T-helper 22 cell (primary cell): ENCODE measurements at places on chromosomes 1 and 21.

- DNase-seq, result no peak
Observed at GRCh38 chr1:12152113-12152891, 14.5 kb upstream of the TNFRSF1B start.

DNA sequence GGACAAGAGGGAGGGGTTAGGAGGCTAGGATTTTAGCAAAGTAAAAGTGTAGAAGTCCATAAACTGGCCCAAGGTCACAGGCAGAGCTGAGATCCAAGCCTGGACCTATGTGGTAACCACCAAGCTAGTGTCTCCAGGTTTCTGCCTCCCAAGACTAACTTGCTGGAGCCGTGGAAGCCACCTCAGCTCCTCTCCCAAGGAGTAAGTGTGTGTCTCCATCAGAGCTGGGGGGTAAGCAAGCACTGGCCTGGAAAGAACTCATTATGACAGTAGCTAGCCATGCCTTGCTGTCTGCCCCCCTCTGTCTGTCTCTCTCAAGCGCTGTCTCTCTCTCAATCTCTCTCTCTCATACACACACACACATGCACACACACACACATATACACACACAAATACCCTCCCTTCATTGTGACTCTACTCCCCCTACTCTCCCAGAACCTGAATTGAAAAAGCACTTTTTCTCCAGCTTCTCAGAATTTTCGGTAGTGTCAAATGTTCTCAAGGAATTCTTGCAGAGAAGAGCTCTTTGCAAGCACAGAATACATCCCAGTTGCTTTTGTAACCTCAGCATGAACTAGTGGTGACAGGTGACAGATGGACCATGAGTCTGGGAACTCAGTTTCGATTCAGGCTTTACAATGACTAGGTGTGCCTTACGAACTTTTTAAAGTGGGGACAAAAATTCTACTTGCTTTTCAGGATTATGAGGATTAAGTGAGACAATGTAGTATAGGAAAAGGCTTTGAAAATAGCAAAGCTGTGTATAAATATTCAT, 238.0 kb upstream of the FGGY start:
- DNase-seq, result no peak

DNA sequence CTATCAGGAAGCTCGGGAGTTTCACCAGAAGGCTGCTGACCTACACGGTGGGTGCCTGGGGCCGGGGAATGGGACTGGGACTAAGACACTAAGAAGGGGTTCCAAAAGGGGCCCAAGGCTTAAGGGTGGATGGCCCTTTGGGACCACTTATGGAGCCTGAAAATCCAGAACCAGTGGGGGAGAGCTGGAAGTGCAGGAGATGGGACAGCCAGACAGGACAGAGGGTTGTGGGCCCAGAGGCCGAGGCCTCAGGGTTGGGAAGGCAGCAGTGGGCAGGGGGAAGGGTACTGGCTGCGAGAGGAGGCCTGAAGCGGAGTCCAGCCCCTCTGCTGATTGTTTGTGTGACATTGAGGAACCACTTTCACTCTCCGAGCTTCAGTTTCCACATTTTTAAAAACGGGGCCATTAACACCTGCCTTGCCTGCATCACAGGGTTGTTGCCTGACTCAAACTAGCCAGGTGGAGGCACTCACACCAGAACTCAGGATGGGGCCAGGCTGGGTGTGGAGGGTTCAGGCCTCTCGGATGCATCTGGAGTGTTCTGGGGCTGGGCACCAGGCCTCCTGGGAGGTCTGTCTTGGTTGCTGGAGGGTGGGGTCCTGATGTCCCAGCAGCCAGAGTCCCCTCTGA, 3.0 kb downstream of the TTC24 start:
- no peak for DNase-seq

DNA sequence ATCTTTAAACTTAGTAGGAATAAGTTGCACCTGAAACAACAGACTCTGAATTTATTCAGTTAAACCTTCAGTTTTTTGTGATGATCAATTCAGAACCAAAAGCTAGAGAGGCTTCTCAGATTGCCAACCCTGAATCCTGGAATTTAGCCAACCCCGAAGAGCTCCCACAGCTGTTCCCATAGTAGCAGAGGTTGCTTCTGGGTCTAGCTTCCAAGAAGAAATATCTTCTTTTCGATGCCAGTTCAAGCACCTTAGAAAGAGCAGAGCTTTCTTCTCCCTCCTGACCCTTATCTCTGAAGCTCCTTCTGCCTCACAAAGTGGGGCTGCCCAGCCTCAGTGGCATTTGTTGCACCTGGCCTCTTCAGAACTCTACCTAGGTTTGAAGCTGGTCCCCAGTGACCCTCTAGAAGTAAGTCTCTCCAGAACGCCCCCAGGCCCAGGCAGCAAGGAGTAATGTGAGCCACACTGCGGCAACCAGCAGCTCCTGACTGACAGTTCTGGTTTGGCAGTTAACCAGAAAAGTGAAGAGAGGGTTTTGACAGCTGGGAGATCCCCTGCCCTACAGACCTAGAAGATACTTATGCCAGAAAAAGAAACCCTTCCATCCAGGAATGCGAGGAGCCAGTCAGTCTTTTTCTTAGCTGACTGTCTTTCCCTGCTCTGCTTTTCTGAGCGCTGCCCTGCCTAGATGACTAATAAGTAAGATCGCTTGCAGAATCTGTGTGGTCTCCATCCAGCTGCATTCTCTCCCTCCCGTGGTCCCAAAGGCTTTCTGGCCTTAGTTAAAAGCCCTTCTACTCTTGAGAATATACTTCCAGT, 165.9 kb downstream of the ADGRL4 start:
- DNase-seq, result no peak

DNA sequence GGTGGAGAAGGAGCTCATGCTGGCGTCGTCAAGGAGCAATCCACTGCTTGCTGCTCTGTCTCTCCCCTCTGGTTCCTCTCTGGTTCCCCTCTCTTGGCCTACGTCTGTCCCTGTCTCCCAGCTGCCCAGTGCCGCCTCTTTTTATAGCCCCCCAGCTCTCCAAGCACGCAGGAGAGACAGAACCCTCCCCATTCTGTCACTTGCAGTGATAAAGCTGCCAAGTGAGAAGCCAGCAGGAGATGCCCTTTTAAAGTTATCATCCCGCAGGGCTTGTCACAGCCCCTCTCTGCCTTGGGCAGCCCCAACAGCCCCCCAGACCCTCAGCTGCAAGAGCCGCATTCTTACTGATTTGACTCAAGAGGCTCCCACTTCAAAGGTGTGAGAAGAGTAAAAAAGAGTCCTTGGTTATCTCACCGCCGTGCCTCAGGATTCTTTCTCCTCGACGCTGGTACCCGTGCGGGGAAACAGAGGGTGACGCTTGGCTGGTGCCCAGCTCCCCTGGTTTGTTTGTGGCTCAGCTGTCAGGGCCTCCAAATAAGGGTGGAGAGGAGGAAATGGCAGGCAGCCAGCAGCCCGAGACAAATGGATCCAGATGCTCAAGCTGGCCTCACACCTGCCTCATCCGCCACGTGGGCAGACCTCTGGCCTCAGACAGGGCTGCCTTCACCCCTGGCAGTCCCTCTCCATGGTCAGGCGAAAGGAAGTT, at the start of gene NPPA:
Gene NPPA (minus strand): TSS at position 117 of the 706 bp plus-strand sequence. CDS start 99 bp downstream, at position 18.
- DNase-seq, result no peak

DNA sequence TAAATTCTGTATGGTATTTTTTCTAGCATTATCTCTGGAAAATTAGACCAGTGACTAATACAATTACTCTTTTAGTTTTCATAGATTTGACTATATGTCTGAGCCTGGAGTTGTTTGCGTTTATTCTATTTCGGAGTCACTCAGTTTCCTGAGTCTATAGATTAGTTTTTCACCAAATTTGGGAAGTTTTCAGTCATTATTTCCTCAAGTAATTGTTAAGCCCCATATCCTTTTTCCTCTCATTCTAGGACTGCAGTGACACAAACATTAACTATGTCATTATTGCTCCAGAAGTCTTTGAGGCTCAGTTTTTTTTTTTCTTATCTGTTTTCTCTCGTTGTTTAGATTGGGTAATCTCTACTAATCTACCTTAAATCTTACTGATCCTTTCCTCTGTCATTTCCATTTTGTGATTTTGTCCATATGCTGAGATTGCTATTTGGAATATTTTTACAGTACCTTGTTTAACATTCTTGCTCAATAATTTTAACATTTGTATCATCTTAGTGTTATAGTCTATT, 886.2 kb downstream of the LTN1 start:
- no peak for DNase-seq

DNA sequence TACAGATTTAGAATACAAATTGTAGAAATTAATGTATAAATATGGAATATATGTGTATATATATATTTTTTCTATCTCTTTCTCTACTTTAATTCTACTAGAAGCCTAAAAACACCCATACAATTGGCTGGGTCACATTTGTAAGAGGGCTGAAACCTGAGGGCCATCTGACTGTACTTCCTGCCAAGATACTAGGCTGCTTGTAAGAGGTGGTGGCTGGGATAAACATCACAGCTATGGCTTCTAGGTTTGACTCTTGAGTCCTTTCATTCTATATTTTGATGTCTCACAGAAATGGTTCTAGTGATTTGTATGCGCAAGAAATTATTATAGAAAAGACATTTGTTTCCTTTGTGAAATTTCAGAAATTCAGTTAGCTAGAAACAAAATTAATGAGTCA, 1155.2 kb upstream of the B3GALT2 start:
- no peak for DNase-seq

- no peak for DNase-seq
Observed at GRCh38 chr1:78401148-78401547, 89.6 kb upstream of the PTGFR start.

- no peak for DNase-seq
Observed at GRCh38 chr1:217403026-217403720, 227.7 kb downstream of the GPATCH2 start.

DNA sequence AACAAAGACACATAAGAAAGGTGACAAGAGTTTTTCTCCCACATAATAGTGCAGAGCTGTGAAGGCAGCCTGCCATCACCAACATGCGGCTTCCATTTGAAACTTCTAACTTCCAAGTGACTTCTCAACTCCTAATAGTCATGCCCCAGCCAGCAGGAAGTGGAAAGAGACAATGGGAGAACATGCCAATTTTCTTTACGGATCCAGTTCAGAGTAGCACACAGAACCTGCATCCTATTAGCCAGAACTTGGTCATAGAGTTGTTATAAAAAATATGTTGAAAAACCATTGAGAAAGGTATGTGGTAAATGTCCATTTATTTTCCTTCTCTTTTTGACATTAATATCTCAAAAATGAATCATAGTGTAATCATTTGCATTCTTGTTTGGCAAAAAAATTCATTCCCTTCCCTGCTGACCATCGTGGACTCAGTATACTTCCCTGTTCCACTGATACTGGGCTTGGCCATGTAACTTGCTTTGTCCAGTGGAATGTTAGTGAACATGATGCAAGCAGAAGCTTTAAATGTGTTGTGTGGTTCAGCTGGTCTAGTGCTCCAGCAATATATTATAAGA, 197.4 kb downstream of the SEC16B start:
- no peak for DNase-seq

GRCh38 chr21:38455403-38455802, 42.9 kb downstream of the ERG start:
- DNase-seq, result no peak

GRCh38 chr21:38804789-38805327, 871 bp upstream of the ETS2 start:
- no peak for DNase-seq

GRCh38 chr1:236377832-236378535, 16.1 kb upstream of the EDARADD start:
- no peak for DNase-seq

DNA sequence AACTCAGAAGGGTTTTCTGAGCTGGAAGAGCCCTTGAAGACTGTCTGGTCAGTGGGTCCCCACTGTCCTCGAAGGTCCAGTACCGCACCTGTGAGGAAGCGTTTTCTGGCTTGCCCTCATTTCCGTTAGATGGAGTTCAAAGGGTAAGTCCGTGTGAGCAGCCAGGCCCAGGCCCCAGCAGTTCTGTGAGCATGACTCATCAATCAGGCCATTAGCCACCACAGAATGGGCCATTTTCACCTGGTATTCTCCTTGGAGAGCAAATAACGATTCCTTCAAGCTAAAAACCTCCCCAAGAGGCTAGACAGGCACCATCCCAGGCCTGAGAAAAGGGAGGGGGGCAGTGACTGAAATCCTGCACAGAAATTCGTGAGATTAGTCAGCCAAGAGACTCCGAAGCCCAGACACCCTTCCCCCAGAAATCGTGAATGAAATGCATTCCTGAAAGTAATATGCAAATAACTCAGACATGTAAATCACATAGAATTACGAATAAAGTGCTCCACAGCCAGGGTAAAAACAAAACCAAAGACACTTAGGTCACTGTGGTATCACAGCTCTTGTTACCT, 66.0 kb downstream of the BCAR3 start:
- DNase-seq, result no peak

DNA sequence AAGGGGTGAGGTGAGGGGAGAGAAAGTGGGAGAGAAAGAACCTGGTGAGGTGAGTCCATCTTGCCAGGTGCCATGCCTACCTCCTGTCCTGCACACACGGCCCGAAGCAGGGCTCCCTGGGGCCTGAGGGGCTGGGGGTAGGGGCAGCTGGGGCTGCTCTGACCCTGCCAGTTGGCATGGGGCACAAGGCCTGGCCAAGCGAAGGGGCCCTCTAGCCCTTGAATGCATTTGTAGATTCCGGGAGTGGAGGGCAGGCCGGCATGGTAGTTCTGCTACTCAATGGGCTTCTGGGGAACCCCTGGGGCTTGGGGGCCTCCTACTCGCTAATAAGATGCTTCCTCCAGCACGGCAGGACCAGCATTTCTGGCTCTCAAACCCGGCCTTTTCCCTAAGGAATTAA, 3.6 kb upstream of the PRDM16 start:
- DNase-seq, result no peak

GRCh38 chr1:41467673-41468072, 16.8 kb downstream of the EDN2 start:
- no peak for DNase-seq

GRCh38 chr1:15649937-15650336, 32.7 kb downstream of the DDI2 start:
- no peak for DNase-seq

DNA sequence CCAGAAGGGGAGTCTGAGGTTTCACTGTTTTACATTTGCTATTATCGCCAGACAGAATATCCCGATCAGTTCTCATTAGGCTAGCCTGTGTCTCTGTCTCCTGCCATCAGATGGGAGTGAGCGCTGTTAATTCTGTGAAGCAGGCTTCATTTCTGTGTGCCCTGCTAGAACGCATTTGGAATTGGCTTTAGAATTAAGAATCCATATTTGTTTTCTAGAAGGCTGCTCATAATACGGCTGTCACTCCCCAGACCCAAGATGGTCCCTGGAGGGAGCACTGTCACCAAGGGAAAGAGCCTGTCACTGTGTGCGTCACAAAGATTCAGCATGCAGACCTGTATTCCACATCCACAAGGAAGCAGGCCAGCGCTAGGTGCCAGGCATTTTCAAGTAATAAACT, 49.2 kb downstream of the CASQ2 start:
- DNase-seq, result no peak

- peak; percentile 55 for DNase-seq
Observed at GRCh38 chr1:203625628-203626019, 1.0 kb upstream of the ATP2B4 start.

DNA sequence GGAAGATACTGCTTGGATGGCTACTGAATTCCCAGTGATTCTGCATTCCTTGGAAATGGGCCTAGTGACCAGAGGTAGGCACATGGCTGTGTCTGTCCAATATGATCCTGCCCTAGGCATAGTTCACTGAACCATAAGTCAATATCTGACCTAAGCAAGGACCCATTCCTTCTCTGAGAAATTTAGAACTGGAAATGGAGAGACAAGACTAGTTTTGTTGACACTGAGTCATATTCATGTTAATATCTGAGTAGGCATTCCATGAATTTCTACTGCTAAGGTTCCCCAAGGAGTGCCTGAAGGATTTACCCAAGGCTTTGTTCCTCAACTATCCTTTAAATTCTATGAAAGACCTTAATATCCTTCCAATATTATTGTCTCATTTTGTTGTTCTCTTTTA, 329.8 kb upstream of the BEND5 start:
- DNase-seq, result no peak
